Ovary (tissue), 10 donors: ENCODE measurements at places on chromosomes 11 and 22.

DNA sequence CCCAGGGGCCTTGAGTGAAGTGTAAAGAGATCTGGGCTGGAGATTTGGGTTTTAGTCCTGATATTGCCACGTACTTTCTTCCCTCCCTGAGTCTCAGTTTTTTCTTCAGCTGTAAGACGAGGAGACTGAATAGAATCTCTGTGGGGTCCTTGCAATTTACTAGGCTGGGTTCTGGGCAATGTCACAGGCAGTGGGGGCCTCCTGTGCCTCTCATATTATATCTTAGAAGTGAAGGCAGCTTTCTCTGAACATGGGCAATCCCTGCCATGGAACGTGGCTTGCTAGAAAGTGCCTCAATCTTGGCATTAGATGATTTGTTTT is 62.0 kb upstream of the PTPRJ start:
- H3K27ac ChIP-seq, result no peak overlapping the region
- no peaks in the 10 kb centered on the region for H3K36me3 ChIP-seq
- H3K4me1 ChIP-seq, result peaks cover 8% of the 10 kb centered on the region
- no peak overlapping the region for H3K4me3 ChIP-seq

GRCh38 chr11:9895006-9895405 is 231.1 kb downstream of the SWAP70 start:
- no peaks in the 10 kb centered on the region for H3K4me1 ChIP-seq
- H3K27ac ChIP-seq, result no peak overlapping the region
- no peak overlapping the region for H3K4me3 ChIP-seq
- H3K36me3 ChIP-seq, result no peaks in the 10 kb centered on the region
- no peaks in the 10 kb centered on the region for H3K27me3 ChIP-seq
- DNase-seq, result no peak

DNA sequence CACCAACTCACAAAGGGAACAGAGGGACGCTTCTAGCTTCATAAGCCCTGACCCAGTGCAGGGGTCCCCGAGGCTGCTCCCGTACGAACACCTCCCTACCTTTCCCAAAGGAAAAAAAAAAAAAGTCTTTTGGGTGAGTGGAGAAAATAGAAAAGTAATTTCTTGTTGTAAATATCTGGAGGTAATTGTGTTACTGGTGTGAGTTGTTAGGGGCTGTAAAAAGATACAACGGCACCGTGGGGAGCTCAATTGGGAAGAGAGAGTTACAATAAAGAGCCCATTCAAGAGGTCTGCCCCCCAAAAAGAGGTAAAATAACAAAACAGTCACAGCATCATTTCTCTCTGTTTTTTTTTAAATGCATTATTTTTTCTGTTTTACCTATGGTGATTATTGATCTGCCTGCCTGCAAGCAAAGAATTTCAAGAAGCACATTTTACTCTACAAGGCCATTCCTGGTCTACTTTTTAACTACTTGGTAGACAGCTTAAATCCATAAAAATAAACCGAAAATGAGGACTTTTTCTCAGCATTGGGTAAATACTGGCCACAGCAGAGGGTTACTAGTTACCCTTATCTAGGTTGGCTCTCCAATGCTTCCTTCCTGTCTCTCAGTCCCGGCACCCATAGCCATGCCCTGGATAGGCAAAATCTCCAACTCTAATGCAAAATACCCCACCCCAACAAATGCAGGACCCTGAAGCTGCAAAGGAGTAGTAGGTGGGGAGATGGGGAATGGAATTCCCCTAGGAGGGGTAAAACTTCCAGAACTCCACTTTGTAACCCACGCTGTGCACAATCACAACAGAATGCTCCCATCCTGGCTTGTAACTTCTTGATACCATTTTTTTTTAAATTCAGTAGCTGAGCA is 3.1 kb downstream of the PAX6 start:
- DNase-seq, result no peak
- H3K36me3 ChIP-seq, result no peaks in the 10 kb centered on the region
- no peak overlapping the region for H3K27ac ChIP-seq
- no peak overlapping the region for H3K4me3 ChIP-seq
- peaks cover 12% of the 10 kb centered on the region for H3K4me1 ChIP-seq

- H3K27ac ChIP-seq, result no peak overlapping the region
- no peak overlapping the region for H3K4me3 ChIP-seq
- H3K4me1 ChIP-seq, result no peaks in the 10 kb centered on the region
These were observed 23.9 kb downstream of the IL10RA start for GRCh38 chr11:118009864-118010737.

GRCh38 chr22:19631899-19632667 is 82.2 kb upstream of the SEPTIN5 start:
- no peaks in the 10 kb centered on the region for H3K27me3 ChIP-seq
- DNase-seq, result no peak
- no peaks in the 10 kb centered on the region for H3K36me3 ChIP-seq
- H3K27ac ChIP-seq, result no peak overlapping the region

DNA sequence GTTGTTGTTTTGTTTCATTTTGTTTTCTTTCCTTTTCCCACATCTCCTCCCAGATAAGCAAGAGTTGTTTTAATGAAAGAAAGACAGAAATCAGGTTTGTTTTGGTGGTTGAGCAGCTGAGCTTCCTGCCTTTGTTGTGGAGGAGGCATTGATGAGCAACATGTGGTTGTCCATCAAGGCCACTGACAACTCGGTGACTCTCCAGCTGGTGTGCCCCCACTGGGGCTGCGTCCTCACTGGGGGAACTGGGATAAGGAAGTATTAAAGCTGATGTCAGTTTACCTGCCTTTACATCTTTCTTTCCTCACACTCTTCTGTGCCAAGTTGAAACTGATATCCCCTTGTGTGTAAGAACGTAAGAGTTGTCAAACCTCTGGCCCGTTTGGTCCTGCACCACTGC is 5.9 kb downstream of the VPS26B start:
- H3K27ac ChIP-seq, result no peak overlapping the region
- no peak for DNase-seq
- no peak overlapping the region for H3K4me3 ChIP-seq
- peaks cover 18% of the 10 kb centered on the region for H3K4me1 ChIP-seq
- no peaks in the 10 kb centered on the region for H3K36me3 ChIP-seq

DNA sequence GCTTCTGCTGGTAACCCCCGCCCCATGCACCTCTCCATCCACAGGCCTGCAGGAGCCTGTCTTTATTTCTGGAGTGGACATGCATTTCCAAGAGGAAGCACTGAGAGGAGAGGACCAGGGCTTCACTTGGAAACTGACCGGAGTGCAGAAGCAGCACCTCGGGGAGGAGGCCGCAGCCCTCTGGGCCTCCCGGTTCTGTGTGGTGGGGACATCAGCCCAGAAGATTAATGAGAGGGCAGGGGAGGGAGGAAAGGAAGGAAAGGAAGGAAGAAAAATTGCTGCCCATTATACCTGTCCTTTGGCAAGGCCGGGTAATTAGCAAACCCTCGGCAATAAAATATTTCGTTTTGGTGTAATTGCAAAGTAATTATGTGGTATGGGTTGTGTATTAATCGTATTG is 97.0 kb downstream of the TP53I11 start:
- H3K27me3 ChIP-seq, result no peaks in the 10 kb centered on the region
- H3K36me3 ChIP-seq, result no peaks in the 10 kb centered on the region
- no peak overlapping the region for H3K27ac ChIP-seq
- peaks cover 1% of the 10 kb centered on the region for H3K4me1 ChIP-seq
- no peak for DNase-seq
- H3K4me3 ChIP-seq, result no peak overlapping the region

DNA sequence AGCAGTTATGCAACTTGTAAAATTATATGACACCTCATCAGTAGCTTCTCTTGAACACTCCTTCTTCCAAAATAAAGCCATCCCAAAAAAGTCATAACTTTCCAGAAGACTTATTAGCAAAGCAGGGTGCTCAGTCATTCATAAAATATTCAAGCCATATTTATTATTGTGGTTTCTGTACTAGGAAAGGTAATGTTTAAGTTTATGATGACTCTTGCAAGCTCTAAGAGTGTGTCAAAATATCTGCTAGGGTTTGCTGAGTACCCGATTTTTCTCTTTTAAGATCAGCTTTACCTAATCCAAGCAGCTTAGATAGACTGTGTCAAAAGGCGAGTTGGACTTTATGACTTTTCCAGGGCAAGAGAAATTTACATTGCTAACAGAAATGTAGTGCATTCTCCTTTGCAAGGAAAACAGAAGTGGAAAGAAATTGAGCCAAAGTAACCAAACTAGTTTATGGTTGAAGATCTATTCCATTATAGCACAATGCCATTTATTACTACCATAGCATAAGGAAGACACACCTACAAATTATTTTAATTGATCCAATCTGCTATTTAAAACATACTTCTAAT is 98.0 kb upstream of the SOX6 start:
- no peak overlapping the region for H3K4me3 ChIP-seq
- no peak for DNase-seq
- H3K27ac ChIP-seq, result no peak overlapping the region

GRCh38 chr11:17463546-17464174 is 13.0 kb downstream of the ABCC8 start:
- DNase-seq, result no peak
- no peaks in the 10 kb centered on the region for H3K4me1 ChIP-seq
- no peaks in the 10 kb centered on the region for H3K27me3 ChIP-seq
- no peaks in the 10 kb centered on the region for H3K36me3 ChIP-seq
- no peak overlapping the region for H3K4me3 ChIP-seq

DNA sequence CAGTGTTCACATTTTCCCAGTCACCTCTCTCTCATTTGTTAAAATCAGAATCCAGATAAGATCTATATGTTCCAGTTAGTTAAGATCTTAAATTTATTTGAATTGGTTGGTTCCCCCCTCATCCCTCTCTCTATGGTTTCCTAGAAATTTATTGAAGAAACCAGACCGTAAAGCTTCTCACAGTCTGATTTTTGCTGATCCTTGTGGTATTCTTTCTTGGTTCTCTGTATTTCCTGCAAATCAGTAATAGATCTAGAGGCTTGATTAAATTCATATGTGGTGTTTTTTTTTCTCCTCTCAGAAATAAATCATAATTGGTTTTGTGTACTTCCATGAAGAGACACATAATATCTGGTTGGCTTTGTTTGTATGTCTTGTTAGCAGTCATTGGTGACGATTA is 147.5 kb downstream of the TMEM135 start:
- no peaks in the 10 kb centered on the region for H3K4me1 ChIP-seq
- no peaks in the 10 kb centered on the region for H3K27me3 ChIP-seq
- DNase-seq, result no peak
- no peaks in the 10 kb centered on the region for H3K36me3 ChIP-seq
- H3K27ac ChIP-seq, result no peak overlapping the region
- H3K4me3 ChIP-seq, result no peak overlapping the region

DNA sequence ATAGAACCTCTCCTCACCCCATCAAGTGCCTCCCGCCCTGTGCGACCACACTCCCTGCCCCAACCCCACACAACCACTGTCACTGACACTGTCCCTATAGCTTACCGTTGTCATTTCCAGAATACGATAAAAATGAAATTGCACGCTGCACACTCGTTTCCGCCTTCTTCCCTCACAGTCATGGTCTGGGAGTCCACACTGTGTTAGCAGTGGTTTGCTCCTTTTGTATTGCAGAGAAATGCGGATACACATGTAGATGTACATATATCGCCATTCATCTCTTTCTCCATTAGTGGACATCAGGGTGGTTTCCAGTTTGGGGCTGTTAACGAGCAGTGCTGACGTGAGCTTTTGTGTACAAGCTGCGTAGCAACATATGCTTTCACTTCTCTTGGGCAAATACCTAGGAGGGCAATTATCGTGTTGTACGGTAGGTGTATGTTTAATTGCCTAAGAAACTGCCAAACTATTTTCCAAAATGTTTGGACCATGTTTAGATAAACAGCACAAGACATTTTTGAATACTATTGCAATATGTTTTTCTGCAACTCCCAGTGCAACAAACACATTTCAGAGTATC is 59.2 kb upstream of the CD5 start:
- DNase-seq, result no peak
- H3K4me1 ChIP-seq, result peaks cover 7% of the 10 kb centered on the region
- H3K27ac ChIP-seq, result no peak overlapping the region
- H3K4me3 ChIP-seq, result no peak overlapping the region
- no peaks in the 10 kb centered on the region for H3K36me3 ChIP-seq

- H3K4me1 ChIP-seq, result no peaks in the 10 kb centered on the region
- no peaks in the 10 kb centered on the region for H3K36me3 ChIP-seq
- no peak overlapping the region for H3K27ac ChIP-seq
- no peaks in the 10 kb centered on the region for H3K27me3 ChIP-seq
- no peak for DNase-seq
These were observed 4.8 kb downstream of the PKP3 start for GRCh38 chr11:398826-399225.

DNA sequence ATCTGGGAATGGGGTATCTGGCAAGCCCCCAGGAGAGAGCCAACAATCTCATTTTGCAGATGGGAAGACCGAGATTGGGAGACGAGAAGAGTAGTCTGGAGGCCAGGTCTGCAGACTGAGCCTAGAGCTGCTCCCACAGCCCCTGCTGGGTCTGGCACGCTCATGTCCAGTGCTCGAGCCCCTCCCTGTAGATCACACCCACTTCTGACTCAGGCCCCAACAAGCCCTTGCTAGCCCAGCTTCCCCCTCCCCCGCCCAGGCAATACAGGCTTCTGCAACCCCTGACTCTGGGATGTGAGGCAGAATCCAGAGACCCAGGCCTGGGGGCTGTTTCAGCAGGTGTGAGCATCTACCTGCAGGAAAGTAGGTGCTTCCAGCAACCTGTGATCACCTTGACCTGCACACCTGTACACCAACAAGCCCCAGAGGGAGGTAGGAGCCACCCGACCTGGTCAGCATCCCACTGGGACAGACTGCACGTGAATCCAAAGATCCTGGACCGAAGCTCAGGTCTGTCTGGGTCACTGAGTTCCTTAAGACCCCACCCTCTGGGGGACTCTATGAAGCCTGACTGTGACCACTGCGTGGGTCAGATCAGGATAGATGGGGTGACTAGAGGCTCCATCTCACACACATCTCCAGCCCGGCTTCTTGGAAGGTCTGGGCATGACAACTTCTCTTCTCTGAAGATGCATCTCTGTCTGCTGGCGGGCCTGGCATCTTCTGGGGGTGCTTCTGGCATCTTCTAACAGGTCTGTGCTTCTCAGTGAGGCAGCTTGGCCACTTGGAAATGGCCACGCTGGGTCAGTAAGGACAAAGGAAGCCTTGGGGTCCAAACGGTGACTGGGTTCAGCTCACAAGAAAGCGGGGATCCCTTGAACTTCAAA is 29.3 kb downstream of the LINC01488 start:
- no peak overlapping the region for H3K27ac ChIP-seq
- DNase-seq, result no peak
- no peaks in the 10 kb centered on the region for H3K4me1 ChIP-seq
- no peaks in the 10 kb centered on the region for H3K36me3 ChIP-seq
- no peak overlapping the region for H3K4me3 ChIP-seq
- H3K27me3 ChIP-seq, result no peaks in the 10 kb centered on the region
